NCI-H1092 treated with DMSO at 0.1 percent for 48 hours (cell line): ENCODE measurements at places on chromosomes 5 and 9.

GRCh38 chr5:95761771-95762651, 30.9 kb downstream of the RHOBTB3 start:
- DNase-seq, result no peak

- DNase-seq, result no peak
Observed at GRCh38 chr5:116273448-116274242, 188.8 kb downstream of the COMMD10 start.

DNA sequence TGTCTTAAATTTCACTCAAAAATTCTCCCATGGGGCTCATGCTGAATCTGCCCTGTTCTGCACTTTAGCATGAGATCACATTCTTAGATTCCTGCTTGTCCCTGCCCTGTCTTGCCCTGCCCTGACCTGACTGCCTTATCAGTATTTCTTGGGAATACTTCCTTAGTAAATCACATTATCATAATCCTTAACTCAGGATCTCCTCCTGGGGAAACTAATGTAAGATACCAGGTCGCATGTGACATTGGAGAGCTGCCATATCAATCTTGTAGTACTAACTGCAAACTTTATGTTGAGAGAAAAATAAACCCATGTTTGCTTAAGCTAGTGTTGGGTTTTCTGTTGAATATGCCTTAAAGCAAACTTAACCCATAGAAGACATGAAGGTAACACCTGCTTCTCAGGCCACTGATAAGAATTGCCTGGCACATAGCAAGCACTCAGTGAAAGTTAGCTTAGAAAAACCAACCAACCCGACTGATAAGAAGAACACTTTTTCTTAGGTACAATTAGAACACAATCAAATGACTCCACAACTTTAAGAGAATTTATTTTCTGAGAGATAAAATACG, 53.3 kb downstream of the IL33 start:
- DNase-seq, result no peak

DNA sequence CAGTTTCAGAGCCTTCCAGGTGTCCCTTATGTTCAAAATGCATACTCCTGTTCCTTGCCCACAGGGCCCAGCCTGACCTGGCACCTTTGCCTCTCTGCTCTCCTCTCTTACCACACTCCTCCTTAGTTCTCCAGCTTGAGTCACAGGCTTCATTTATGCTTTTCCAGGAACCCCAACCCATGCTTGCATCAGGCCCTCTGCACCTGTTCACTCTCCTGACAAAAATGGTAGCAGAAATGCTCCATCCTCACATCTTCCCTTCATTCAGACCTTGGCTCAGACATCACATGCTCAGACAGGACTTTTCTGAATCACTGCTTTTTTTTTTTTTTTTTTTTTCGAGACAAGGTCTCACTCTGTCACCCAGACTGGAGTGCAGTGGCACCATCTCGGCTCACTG, 15.1 kb upstream of the RNF145 start:
- no peak for DNase-seq

- no peak for DNase-seq
Observed at GRCh38 chr5:170528976-170529375, 25.2 kb downstream of the KCNIP1 start.

- no peak for DNase-seq
Observed at GRCh38 chr9:93668261-93668871, 92.0 kb downstream of the PHF2 start.

GRCh38 chr9:137192448-137192780, 3.9 kb downstream of the SSNA1 start:
- DNase-seq, result no peak
